ENCODE measurements at places on chromosomes 5 and 9.

DNA sequence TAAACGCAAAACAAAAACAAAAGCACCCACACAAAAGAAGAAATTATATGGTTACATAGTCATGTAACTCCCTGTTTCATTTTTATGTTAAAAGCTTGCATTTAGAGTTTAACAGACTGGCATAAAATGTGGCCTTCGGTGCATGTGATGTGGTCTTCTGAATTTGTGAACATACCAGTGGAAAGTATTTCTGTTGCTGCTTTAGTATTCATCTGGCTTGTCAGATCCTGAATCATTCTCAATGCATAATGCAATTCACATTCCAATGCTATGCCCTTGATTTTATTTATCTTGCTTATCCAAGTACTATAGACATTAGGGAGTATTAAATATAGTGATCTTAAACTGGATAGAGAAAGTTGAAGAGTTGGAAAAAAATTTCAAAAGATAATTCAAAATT is 740.2 kb upstream of the ZNF608 start:
- no peak for DNase-seq

DNA sequence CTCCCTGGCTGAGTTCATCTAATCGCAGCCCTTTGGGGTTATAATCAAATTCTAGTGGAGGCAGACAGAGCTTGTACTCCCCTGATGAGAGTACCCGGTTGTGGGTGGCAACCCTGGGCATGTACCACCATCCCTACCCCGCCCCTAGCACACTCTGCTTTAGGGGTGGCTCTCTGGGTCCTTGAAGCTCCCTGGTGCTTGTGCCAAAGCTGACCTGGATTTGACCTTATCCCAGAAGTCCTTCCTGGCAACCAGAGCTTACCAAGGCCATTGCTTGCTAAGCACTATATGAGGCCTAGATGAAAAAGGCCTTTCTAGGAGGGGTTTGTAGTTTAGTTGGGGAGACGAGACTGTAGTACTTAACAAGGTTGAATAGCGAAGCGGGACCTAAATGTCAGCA is 72.2 kb downstream of the RGS3 start:
- no peak for DNase-seq

DNA sequence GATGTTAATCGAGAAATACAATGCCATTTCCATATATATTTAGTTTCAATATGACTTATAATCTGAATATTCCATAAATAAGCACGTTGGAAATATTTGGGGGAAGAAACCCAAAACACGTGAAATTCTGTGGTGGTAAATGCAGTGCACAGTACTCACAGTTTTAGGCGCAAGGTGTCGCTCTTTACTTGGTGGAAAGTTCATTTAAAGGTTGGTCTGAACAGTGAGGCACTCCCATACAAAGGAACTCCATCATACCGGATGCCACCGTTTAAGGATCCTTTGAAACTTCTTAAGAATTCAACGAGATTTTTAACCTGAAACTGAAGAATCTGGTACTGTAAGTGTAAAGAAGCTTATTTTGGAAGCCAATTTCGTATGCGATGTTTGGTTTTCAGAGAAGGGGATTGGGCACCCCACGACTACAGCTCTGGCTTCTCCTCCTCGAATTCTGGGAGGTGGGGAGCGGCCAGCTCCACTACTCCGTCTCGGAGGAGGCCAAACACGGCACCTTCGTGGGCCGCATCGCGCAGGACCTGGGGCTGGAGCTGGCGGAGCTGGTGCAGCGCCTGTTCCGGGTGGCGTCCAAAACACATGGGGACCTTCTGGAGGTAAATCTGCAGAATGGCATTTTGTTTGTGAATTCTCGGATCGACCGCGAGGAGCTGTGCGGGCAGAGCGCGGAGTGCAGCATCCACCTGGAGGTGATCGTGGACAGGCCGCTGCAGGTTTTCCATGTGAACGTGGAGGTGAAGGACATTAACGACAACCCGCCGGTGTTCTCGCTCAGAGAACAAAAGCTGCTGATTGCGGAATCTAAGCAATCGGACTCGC is at the start of gene PCDHA11:
Gene PCDHA11 (plus strand): TSS at position 237 of the 834 bp plus-strand sequence. CDS start 147 bp downstream, at position 384.
- no peak for DNase-seq

GRCh38 chr9:98597236-98597771 is 111.4 kb downstream of the GABBR2 start:
- DNase-seq, result no peak

GRCh38 chr5:36177715-36178523 is 26.0 kb downstream of the SKP2 start:
- DNase-seq, result no peak

DNA sequence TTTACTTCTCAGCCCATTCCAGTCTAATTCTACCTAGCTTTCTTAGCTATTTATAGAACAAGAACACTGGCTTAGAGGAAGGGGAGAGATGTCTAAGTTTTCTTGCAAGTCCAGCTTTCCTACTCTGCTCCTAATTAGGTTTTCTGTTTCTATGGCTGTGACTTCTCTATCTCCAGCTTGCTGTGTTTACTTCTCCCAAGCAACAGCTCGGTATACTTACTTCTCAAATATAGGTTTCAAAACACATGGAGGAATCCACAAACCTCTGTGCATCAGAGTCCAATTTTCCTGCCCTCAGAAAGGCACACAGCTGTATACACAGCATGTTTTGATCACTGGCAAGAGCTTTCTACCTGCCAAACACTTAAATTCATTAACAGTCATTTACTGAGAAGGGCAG is 17.4 kb upstream of the HMGCR start:
- DNase-seq, result no peak

GRCh38 chr5:141838326-141839014 is 39.7 kb downstream of the PCDH1 start:
- DNase-seq, result no peak

DNA sequence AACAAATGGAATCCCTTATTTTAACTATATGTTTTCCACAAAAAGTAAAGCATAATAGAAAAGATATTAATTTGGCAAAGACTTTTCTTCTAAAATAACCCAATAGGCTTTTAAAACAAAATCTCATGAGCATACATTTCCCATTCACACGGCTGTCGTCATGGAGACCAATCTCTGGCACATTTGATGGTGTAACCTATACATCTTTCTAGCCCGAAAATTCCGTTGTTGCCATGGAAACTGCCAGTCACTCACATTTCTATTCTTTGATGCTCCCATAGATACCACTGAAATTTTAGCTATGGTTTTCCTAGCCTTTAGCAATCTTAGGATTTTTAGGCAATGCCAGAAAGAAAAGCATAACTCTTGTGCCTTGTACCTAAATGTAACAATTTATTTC is 262.9 kb upstream of the TRPM3 start:
- DNase-seq, result no peak

GRCh38 chr5:109365653-109366052 is 44.1 kb downstream of the PJA2 start:
- no peak for DNase-seq

Data from activated CD4-positive, CD25-positive, alpha-beta regulatory T cell treated with anti-CD3 and anti-CD28 coated beads, Interleukin-2, amount 50 U/mL, for 16 hours (primary cell).